ENCODE measurements at places on chromosomes 3 and 15.

GRCh38 chr3:107543666-107544065 lies 20.9 kb downstream of the BBX start:
- no peaks in the 10 kb centered on the region for H3K4me1 ChIP-seq
- DNase-seq = no peak
- H3K27ac ChIP-seq = no peak overlapping the region
- peaks cover 2% of the 10 kb centered on the region for H3K36me3 ChIP-seq
- no peak overlapping the region for H3K4me3 ChIP-seq
- no peaks in the 10 kb centered on the region for H3K27me3 ChIP-seq

DNA sequence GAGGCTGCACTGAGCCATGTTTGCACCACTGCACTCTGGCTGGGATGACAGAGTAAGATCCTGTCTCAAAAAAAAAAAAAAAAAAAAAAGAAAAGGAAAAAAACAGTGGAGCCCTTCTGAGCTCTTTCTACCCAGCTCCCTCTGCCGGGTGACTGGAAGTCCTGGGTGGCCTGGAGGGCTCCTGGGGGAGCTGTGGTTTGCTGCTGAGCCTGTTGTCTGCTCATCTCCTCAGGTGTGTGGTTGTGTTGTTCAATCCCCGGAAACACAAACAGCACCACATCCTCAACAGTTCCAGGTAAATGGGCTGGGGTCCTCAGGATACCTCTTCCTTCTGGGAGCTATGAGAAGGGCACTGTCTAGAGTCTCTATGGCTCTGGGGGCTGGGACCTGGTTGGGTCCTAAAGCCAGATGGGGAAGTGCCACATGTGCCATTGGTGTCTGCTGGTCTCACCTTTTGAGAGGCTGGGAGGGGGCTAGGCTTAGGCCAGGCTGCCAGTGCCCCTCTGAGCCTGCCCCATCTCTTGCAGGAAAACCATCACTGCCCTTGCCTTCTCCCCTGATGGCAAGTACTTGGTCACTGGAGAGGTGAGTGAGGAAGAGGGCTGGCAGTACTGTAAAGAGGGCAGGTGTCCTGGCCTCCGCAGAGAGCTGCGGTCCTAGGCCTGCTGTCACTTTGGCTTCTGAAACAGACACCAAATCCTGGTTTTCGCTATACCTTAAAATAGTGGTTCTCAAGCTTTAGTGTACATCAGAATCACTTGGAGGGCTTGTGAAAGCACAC lies 17.1 kb upstream of the JMJD7 start:
- H3K36me3 ChIP-seq = peaks cover 4% of the 10 kb centered on the region
- DNase-seq = no peak
- no peak overlapping the region for H3K4me3 ChIP-seq
- H3K27ac ChIP-seq = no peak overlapping the region
- H3K4me1 ChIP-seq = no peaks in the 10 kb centered on the region

- peak overlapping the region; percentile 53 for H3K4me3 ChIP-seq
- H3K27ac ChIP-seq = peak overlapping the region; percentile 88
- DNase-seq = peak; percentile 60
- H3K27me3 ChIP-seq = peaks cover 17% of the 10 kb centered on the region
- no peaks in the 10 kb centered on the region for H3K36me3 ChIP-seq
- peaks cover 37% of the 10 kb centered on the region for H3K4me1 ChIP-seq
These were observed 3.9 kb upstream of the TLE3 start for GRCh38 chr15:70101459-70102113.

GRCh38 chr3:117719316-117719926 lies 1009.8 kb downstream of the TUSC7 start:
- peaks cover 6% of the 10 kb centered on the region for H3K4me1 ChIP-seq
- peaks cover 3% of the 10 kb centered on the region for H3K36me3 ChIP-seq
- H3K27me3 ChIP-seq = no peaks in the 10 kb centered on the region
- H3K4me3 ChIP-seq = no peak overlapping the region

- H3K27ac ChIP-seq = no peak overlapping the region
- H3K4me3 ChIP-seq = no peak overlapping the region
These were observed 14.3 kb upstream of the HPS3 start for GRCh38 chr3:149115114-149115513.

DNA sequence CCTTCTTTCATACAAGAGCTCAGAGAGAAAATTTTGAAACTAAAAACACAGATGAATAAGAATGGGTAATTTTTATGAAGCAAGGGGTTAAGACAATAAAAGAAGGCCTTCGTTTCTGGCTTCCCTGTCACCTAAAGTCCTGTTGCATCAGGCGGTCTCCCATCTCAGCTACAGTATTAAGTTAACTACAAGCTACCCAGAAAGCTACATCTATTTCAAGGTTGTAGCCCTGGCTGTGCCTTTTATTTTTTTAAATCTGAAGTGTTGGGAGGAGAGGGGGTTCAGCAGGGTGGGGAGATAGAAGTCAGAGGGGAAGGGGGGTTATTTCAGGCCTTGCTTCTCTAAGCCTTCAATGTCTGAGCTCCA lies 183.3 kb downstream of the TPRG1 start:
- peaks cover 18% of the 10 kb centered on the region for H3K4me1 ChIP-seq
- H3K36me3 ChIP-seq = no peaks in the 10 kb centered on the region
- H3K4me3 ChIP-seq = no peak overlapping the region
- DNase-seq = no peak
- no peaks in the 10 kb centered on the region for H3K27me3 ChIP-seq
- no peak overlapping the region for H3K27ac ChIP-seq

GRCh38 chr3:112297714-112298113 lies 3.7 kb upstream of the SLC9C1 start:
- DNase-seq = no peak
- H3K4me1 ChIP-seq = peaks cover 11% of the 10 kb centered on the region
- no peak overlapping the region for H3K27ac ChIP-seq
- no peaks in the 10 kb centered on the region for H3K36me3 ChIP-seq
- no peak overlapping the region for H3K4me3 ChIP-seq

DNA sequence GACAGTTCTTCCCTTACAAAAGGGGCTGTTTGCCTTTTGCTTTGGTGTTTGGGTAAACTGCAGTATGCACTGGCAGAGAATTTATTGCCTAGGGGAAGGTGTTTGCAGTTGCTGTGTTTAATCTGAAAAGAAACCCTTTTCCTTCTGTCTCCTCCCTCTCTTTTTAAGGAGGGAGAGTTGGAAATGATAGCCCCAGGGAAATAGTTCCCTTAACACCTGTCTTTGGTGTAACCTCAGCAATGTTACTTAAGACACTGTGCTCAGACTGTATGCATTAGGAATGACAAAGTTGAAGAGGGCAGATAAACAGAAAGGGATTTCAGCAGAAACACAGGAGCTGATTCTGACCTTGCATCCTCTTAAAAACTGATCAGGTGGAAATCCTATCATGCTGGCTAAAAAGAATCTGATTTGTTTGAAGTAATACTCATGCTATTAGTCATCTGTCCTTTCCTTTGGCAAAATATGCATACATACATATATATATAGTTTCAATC lies 125.4 kb downstream of the TP63 start:
- no peak for DNase-seq
- peaks cover 6% of the 10 kb centered on the region for H3K4me1 ChIP-seq
- H3K4me3 ChIP-seq = no peak overlapping the region
- H3K27ac ChIP-seq = no peak overlapping the region
- peaks cover 3% of the 10 kb centered on the region for H3K36me3 ChIP-seq

DNA sequence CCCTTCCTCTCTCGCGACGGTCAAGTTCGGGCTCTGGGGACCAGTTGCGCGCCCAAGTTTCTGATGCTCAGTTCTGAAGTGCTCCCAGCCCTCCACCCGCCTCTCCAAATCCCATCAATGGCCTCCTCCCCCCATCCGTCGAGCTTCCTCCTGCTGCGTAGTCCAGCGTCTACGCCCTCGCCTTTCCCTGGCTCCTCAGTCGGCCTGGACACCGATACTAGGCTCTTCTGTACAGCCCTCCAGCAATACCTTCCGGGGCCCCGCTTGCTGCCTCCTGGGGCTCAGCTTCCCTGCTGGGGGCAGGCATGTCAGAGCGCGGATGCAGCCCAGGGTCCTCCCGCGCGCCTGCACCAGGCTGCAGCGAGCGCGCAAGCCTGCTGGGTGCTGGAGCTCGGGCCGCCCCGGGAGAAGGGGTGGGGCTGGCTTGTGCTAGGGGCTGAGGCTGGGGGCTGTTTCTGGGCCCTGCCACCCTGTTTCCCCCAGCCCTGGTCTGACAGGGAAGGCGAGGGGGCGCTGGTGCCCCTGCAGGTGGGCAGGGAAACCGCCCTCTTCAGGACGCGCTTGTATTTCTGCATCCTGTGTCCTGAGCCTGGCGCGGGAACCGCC lies 353.3 kb upstream of the SUCLG2 start:
- no peak overlapping the region for H3K27ac ChIP-seq
- no peaks in the 10 kb centered on the region for H3K36me3 ChIP-seq
- H3K4me3 ChIP-seq = peak overlapping the region; percentile 74
- peaks cover 60% of the 10 kb centered on the region for H3K27me3 ChIP-seq
- peak; percentile 34 for DNase-seq

GRCh38 chr3:52694528-52695189 lies 8.8 kb downstream of the GNL3 start:
- no peak overlapping the region for H3K27ac ChIP-seq
- peaks cover 24% of the 10 kb centered on the region for H3K36me3 ChIP-seq
- no peaks in the 10 kb centered on the region for H3K27me3 ChIP-seq
- no peak for DNase-seq
- H3K4me3 ChIP-seq = no peak overlapping the region
- H3K4me1 ChIP-seq = no peaks in the 10 kb centered on the region

DNA sequence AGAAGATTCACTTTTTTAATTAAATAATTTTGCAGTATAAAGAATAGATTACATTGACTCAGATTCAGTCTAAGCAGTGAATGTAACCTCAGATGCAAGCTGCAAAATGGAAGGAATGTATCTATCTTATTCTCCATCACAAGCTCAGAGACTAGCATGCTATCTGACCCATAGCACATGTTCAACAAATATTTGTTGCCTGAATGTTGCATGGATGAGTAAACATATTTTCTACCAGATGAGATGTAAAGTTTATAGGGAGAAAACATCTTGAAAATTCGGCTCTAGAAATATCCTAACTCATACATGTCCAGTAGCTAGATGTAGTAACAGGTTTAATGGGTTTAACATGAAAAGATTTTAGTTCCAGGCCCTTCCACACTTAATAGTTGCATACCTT lies 234.2 kb downstream of the MECOM start:
- H3K36me3 ChIP-seq = peaks cover 30% of the 10 kb centered on the region
- no peak overlapping the region for H3K27ac ChIP-seq
- peaks cover 46% of the 10 kb centered on the region for H3K4me1 ChIP-seq

DNA sequence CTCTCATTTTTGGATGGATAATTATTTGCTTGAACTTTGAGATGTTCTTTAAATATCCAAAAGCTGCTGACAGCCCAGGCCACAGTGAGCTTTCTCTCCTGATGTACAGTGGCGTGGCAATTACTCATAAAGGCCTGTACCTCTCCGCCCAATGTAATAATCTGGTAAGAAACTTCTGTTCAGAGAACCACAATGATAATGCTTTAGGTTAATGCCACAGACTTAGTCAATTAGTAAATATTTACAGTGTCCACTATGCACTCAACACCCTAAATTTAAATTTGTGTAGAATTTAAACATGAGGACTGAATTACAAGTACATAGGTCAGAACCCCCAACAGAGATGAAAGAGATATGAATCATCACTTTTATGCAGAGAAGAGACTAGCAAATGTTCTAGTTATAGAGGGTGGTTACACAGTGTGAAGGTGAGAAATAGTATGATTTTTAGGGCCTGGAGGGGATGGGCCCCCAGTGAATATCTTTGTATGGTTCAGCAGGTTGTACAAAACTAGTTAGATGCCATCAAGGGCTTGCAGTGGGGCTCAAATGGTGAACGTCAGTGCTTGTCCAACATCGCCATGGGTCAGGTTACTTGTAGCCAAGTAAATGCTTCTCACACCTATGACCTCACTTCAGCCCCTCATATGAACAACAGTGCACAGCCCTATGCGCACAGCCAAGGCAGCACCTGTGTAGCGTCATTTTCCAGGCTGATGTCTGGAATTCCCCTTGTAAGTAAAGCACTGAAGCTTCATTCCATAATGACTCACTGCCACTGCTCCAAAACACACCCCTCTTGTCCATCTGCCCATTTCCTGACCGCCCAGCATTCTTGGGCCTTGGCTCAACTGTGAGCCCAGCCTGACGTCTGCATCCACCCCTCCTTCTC lies 13.3 kb downstream of the ABHD2 start:
- no peak overlapping the region for H3K27ac ChIP-seq
- peaks cover 2% of the 10 kb centered on the region for H3K36me3 ChIP-seq
- H3K4me1 ChIP-seq = peaks cover 28% of the 10 kb centered on the region

DNA sequence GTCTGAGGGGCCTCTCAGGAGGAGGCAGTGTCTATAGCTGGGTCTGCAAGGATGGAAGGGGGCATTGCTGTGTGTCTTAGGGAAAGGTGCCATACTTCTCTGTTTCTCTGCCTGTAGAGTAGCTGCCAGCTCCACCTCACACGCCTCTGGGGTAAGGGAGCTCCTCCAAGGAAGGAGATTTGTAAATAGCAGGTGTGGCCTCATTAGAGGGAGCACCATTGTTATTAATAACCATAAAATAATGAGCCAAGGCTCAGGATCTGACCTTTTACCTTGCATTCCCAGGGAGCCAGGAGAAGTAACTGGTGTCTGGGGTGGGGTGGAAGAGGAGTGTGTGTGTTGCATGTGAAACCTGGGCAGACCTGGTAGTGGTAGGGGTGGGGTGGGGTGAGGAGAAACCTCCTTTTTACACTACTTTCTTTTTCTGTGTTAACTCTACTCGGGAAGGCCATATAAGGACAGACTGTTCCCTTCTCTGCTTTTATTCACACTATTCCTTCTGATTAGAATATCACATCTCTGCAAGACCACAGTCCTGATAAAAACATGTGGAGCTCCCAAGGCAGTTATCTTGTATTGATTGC lies 2.2 kb upstream of the C15orf39 start:
- H3K4me1 ChIP-seq = peaks cover 43% of the 10 kb centered on the region
- H3K4me3 ChIP-seq = peak overlapping the region; percentile 43
- H3K36me3 ChIP-seq = no peaks in the 10 kb centered on the region
- peak overlapping the region; percentile 99 for H3K27ac ChIP-seq

DNA sequence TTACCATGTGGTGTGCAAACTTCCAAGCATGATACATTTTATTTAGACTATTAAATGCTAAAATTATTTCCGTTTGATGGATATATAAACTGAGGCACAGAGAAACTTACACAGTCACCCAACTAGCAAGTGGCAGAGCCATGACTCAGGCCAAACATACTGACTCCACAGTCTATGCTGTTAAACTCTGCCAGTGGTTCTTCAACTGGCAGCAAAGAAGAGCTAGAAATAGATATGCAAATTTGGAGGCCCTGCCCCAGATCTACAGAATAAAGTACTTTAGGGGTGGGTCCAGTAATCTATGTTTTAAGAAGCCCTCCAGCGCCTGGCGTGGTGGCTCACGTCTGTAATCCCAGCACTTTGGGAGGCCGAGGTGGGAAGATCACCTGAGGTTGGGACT lies 400.0 kb downstream of the FOXP1 start:
- no peaks in the 10 kb centered on the region for H3K27me3 ChIP-seq
- H3K4me1 ChIP-seq = peaks cover 22% of the 10 kb centered on the region
- peaks cover 43% of the 10 kb centered on the region for H3K36me3 ChIP-seq
- no peak for DNase-seq
- H3K27ac ChIP-seq = no peak overlapping the region
- H3K4me3 ChIP-seq = no peak overlapping the region

GRCh38 chr15:74320352-74321247 lies 46.8 kb downstream of the CYP11A1 start:
- H3K4me1 ChIP-seq = peaks cover 5% of the 10 kb centered on the region
- DNase-seq = no peak
- no peak overlapping the region for H3K27ac ChIP-seq
